ENCODE measurements at places on chromosomes 4 and X.

GRCh38 chrX:118566359-118566758 is 70.7 kb downstream of the DOCK11 start:
- DNase-seq: no peak

- DNase-seq: no peak
These were observed 234.9 kb upstream of the GPC4 start for GRCh38 chrX:133650239-133650638.

DNA sequence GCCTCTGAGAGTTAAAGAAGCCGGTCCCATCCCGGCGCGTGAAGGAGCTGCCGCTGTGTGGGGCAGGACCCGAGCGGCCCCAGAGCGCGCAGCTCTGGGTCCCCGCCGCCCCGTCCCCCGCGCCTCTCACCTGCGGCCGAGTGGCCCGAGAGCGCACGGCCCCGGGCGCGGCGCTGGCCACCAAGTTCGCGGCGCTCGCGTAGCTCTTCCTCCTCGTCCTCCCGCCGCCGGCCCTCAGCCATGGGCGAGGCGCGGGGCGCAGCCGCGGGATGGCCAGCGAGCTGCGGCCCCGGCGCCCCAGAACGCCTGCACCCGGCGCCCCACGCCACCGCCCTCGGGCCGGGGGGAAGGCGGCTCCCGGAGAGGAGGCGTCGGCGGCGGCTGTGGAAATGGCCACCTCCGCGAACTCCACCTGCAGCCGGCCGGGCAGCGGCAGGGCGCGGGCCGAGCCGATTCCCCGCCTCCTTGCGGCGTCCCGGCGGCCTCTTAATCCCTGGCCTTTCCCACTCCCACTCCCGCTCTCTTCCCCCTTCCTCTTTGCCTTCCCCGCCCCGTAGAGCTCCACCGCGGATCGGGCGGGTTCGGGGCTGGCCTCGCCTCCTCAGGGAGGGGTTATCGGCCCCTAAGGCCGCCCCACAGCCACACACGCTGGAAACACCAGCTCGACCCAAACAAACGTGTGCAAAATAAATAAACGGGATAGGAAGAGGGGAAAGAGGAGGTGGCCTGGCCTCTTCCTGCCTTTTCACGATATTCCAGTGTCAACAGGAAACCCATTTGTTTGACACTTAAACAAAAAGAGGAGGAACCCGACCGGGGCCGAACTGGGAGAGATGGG is at the start of gene SH3D19:
SH3D19 (minus strand) TSS at position 495 of the 838 bp plus-strand sequence; CDS start at position 242, 253 bp downstream.
- no peak for DNase-seq

GRCh38 chrX:123447506-123447905 is 263.4 kb downstream of the GRIA3 start:
- no peak for DNase-seq

DNA sequence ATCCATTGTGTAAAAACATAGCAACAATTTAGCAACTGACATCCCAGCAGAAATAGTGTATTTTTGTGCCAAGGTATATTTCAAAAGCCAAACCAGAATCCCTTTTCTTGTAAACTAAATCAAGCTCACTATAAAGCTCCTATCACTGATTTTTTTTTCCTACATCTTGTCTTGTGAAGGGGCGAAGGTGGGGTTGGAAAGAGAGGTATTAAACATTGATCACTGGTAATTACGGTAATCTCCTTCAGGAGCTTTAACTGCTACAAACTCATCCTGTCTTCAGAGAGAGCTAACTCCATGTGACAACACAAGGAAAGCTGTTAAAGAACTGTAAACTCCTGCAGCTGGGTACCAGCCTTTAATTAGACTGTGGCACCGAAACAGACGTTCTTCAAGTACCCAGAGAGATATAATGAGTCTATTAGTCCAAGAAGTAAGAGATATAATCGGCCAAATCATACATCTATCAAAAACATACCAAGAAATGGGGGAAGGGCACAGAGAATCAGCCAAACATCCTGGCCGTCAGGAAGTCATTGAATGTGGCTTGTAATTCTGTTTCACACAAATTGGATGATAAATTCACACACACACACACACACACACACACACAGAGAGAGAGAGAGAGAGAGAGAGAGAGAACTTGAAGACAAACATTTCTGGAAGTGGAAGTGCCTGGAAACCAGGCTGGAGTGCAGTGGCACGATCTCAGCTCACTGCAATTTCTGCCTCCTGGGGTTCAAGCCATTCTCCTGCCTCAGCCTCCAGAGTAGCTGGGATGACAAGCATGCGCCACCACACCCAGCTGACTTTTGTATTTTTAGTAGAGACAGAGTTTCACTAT is 111.9 kb upstream of the PPARGC1A start:
- no peak for DNase-seq

- no peak for DNase-seq
These were observed 775 bp downstream of the AMOT start for GRCh38 chrX:112839856-112840255.

GRCh38 chr4:44916411-44916810 is 190.1 kb upstream of the GNPDA2 start:
- no peak for DNase-seq

GRCh38 chrX:56248492-56248891 is 16.3 kb downstream of the KLF8 start:
- DNase-seq: peak; percentile 11
